ENCODE measurements at places on chromosomes 1 and 21.

GRCh38 chr1:94672934-94673333, 131.4 kb upstream of the F3 start:
- DNase-seq: no peak

DNA sequence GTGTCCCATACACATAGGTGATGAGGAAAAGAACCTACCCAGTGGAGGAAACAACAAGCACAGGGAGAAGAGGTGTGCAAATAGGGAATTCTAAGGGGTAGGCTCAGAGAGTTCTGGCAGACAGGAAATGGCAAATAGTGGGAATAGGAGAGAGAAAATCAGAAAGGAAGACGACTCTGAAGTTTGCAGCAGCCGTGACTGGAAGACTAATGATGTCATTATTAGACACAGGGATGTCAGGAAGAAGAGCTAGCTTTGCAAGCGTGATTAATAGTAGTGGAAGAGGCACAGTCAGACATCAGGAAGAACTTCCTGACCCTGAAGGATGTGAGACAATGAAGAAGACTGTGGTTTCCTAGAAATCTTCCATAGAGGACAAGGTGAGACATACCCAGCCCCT, 21.1 kb downstream of the DLGAP3 start:
- DNase-seq: no peak

- DNase-seq: no peak
These were observed 28.2 kb upstream of the FCRL4 start for GRCh38 chr1:157626099-157626498.

DNA sequence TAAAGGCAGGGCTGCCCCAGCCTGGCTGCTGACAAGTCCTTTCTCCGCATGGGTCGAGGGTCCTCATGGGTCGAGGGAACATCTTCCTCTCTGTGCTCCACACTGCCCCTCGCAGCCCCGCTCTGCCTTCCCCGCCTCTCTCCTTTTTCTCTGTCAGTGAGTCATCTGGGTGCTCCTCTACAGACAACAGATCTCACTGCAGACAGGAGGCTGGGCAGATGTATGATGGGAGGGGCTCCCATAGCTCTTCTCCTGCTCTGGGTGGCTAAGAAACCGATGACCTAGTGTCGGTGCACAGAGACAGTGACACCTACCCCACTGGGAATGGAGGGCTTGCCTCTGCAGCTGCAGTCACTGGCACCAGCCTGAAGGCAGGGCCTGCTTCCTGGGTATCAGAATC, 5.5 kb downstream of the KCNA10 start:
- DNase-seq: no peak

- no peak for DNase-seq
These were observed 14.4 kb upstream of the TTC39A start for GRCh38 chr1:51344602-51345299.

DNA sequence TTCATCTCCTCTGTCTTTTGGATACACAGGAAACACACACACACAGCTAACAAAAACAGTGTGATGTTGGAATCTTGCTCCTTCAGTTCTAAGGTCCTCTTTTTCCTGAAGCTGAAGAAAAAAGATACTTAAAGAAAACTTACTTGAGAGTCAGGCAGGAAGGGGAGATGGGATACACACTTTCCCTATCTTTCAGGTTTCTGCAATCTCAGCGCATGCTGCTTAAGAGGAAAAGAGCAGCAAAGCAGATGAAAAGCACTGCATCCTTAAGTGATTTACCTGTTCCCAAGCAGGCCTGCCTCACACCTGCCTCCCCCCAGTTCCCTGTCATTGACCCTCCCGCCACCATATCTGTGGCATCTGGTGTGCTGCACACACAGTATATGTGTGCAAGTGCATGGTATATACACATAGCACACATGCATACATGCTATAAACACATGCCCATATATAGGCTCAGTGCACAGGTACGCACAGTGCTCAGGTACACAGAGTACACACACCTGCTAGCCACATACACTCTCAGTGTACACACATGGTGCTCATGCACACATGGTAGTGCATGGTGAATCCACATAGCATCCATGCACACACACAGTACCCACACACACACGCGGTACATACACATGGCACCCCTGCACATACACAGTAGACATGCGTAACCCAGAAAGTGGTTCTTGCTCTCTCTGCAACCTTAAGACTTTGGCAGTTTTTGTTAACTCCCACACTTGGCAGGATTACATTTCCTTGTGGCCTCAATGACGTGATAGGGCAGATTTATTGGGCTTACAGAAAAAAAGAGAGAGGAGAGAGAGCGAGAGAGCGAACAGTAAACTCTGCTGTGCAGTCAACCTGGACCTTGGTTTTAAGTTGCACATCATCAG, 166.9 kb downstream of the TOMM20 start:
- no peak for DNase-seq

Data from mammary epithelial cell (primary cell).